ENCODE measurements at places on chromosomes 5 and 9.

DNA sequence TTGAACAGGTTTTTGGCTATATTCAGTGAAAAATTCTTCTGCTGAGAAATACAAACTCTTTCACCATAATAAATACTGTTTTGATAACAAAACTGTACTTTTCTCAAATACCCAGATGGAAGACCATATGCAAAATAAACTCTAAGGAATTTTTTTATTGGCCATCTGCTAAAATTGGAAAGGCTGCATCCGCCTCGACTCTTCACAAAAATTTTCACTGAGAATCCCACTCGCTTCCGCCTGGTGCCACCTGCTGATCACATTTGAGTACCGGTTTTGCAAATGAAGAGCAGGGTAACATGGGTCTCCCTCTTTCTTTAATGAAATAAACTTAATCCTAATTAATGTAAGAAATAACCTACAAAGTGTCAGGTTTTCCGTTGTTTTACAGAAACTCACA, 76.4 kb downstream of the TTLL11 start:
- H3K27me3 ChIP-seq: no peaks in the 10 kb centered on the region
- DNase-seq: no peak
- peaks cover 2% of the 10 kb centered on the region for H3K36me3 ChIP-seq
- H3K27ac ChIP-seq: no peak overlapping the region

DNA sequence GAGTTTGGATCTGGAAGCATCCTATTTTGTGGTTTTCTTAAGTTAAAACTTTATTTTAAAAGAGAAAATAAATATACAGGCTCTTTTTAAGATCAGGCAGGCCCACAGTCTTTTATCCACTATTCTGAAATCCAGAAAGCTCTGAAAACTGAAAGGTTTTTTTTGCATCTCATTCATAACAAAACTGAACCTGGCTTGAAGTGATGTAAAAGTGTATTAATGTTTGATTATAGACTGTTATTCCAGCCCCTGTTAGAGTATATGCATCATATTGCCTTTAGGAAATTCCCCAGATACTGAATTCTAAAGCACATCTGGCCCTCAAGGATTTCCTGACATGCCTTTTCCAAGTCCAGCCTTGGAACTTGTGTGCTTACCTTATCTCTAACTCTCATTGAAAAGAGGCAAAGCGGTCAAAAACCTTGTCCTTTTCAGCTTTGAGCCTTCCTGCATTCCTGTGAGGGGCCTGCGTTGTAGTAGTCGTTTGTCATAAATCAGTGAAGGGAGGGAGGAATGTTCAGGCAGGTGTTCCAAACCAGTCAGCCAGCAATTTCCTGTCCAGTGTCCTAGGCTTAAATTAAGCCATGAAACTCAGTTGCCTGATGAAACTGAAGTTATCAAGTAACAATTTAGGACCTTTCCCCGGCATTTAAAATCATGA, 110.4 kb downstream of the TLE4 start:
- no peaks in the 10 kb centered on the region for H3K27me3 ChIP-seq
- no peak overlapping the region for H3K4me3 ChIP-seq
- peaks cover 21% of the 10 kb centered on the region for H3K4me1 ChIP-seq
- H3K27ac ChIP-seq: no peak overlapping the region

DNA sequence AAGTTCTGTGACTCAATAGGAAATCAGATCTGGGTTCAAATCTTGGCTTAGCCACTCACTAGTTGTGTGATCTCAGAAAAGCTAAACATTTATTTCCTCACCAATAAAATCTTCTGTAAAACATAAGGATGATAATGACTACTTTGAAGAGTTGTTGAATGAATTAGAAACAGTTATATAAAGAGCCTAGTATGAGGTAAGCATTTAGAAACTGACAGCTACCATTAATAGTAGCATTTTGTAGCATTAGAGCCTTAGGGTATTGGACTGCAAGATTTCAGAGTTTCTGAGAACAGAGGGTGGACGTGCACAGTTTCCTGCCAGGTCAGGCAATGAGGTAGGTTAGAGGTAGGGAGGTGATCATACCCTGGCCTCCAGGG, 293.2 kb downstream of the CWC27 start:
- no peaks in the 10 kb centered on the region for H3K4me1 ChIP-seq
- peaks cover 7% of the 10 kb centered on the region for H3K27me3 ChIP-seq
- H3K4me3 ChIP-seq: no peak overlapping the region
- H3K36me3 ChIP-seq: no peaks in the 10 kb centered on the region

GRCh38 chr5:137264041-137264440, 235.1 kb downstream of the SPOCK1 start:
- no peaks in the 10 kb centered on the region for H3K36me3 ChIP-seq
- H3K4me1 ChIP-seq: no peaks in the 10 kb centered on the region
- H3K27me3 ChIP-seq: peaks cover 9% of the 10 kb centered on the region
- no peak overlapping the region for H3K4me3 ChIP-seq
- no peak overlapping the region for H3K27ac ChIP-seq

DNA sequence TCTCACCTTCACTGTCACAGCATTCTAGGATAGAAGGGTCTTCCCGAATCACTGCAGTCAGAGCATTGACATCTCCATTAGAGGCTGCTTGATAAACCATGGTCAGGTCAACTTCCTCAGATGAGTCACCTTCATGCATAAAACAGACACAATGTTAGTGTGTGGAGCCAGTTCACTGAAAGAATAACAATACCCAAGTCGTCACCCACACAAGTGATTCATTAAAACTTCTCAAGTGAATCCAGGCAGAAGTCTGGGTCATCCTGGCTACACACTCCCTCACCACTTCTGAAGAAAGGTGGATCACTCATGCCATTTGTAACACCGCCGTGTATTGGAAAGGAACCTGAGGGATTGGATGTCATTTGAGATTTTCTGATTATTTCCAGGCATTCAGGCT, 49.6 kb downstream of the ANKRD55 start:
- peaks cover 3% of the 10 kb centered on the region for H3K27me3 ChIP-seq
- H3K4me1 ChIP-seq: no peaks in the 10 kb centered on the region
- H3K27ac ChIP-seq: no peak overlapping the region

DNA sequence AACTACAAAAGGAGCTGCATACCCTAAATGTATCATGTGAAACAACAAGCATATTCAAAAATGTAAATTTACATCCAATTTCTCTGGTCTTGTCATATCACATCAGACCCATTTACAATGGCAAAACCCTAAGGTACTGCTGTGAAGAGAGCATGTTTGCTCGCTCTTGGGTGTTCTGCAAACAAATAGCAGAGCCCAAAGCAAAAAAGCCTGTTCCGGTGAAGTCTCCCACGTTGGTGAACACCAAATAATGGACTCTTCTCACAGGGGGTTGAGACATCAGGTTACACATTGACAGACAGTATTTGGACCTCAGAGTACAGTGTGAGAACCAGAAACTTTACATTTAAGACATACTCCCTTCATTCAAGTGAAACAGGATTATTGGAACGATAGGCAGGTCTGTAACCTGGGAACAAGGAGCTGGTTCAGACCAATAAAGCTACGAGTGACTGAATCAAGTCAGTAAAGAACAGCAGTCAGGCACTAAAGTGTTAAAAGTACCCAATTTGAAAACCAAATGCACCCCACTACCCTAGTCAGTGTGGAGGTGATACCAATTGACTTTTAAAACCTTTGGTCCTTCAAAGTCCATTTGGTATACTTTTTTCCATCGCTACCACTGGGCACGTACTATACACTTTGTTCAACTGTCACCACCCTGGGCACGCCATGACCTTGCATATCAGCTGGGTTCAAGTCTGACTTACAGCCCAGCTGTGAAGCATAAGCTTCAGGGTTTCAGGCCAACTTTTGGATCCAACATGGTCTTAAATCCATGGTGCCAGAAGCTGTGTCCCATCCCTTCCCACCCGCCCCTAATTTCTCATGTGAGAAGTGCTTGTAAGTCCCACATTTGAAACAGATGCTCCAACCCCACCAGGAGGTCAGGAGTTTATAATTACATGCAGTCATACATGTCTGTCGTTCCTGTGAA, 36.4 kb downstream of the ETF1 start:
- H3K4me1 ChIP-seq: peaks cover 2% of the 10 kb centered on the region
- no peak overlapping the region for H3K27ac ChIP-seq
- H3K4me3 ChIP-seq: no peak overlapping the region
- H3K36me3 ChIP-seq: peaks cover 26% of the 10 kb centered on the region

- no peaks in the 10 kb centered on the region for H3K36me3 ChIP-seq
- DNase-seq: no peak
- no peak overlapping the region for H3K4me3 ChIP-seq
Observed at GRCh38 chr5:153959134-153959957, 79.4 kb downstream of the FAM114A2 start.

- peaks cover 17% of the 10 kb centered on the region for H3K27me3 ChIP-seq
- no peak for DNase-seq
- H3K4me3 ChIP-seq: no peak overlapping the region
- no peak overlapping the region for H3K27ac ChIP-seq
- no peaks in the 10 kb centered on the region for H3K36me3 ChIP-seq
Observed at GRCh38 chr9:111622626-111623025, 8.5 kb upstream of the DNAJC25 start.
